Endodermal cell (in vitro differentiated cells): ENCODE measurements at places on chromosomes 16 and 17. TPM values are rescaled to one million over a fixed set of nuclear protein-coding genes. Genes with fewer than 3 reads are reported as not detected.

The GPR139 gene
- total RNA-seq, result not detected in 2 replicates

The SLC4A1 gene
- not detected in 3 replicates for total RNA-seq

The CXCL16 gene
- 0.73 and 1.2 TPM in 2 replicates for total RNA-seq

The MYH1 gene
- total RNA-seq, result not detected in 3 replicates

The SLC52A1 gene
- total RNA-seq, result 0.07 TPM in 1 of 2 replicates, not detected in the other

The RNF135 gene
- total RNA-seq, result 14.8 and 15.3 TPM in 2 replicates

The SLFN11 gene
- total RNA-seq, result 0.23 to 0.71 TPM (median 0.55 TPM) in 3 replicates

The DHRS7C gene
- not detected in 3 replicates for total RNA-seq
